ENCODE measurements at places on chromosomes 5 and 9.
A peak's percentile ranks its signal among the peaks of the same experiment; 100 is the strongest.

DNA sequence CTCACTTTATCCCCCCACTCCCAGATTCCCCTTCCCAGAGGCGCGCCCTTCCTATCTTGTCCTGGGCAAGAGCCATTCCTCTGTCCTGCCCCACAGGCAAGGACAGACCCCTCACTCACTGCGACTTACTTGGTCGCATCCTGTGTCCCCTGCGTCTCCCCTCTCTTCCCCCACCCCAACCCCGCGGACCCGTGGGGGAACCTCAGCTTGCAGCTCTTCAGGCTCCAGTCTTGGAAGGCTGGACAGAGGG lies 542 bp downstream of the GGTA1 start:
- DNase-seq = no peak

GRCh38 chr5:133932441-133933168 lies 35.8 kb downstream of the C5orf15 start:
- DNase-seq = peak; percentile 86

- no peak for DNase-seq
Measured at GRCh38 chr5:93006915-93007314, 574.1 kb downstream of the NR2F1-AS1 start.

DNA sequence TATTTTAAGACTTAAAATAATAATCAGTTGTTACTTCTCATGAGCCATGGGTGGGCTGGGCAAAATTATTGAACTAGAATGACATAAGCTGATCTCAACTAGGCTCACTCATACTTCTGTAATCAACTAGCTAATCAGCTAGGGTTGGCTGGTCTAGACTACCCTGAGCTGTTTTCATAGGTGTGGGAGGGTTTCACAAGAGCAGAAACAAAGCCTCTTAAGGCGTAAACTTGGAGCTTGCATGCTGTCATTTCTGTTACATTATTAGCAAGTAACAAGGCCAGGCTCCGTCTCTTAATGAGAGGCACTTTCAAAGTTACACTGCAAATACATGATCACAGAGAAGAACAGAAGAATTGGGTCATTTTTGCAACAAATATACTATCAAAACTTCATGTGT lies 57.2 kb upstream of the GHR start:
- no peak for DNase-seq

DNA sequence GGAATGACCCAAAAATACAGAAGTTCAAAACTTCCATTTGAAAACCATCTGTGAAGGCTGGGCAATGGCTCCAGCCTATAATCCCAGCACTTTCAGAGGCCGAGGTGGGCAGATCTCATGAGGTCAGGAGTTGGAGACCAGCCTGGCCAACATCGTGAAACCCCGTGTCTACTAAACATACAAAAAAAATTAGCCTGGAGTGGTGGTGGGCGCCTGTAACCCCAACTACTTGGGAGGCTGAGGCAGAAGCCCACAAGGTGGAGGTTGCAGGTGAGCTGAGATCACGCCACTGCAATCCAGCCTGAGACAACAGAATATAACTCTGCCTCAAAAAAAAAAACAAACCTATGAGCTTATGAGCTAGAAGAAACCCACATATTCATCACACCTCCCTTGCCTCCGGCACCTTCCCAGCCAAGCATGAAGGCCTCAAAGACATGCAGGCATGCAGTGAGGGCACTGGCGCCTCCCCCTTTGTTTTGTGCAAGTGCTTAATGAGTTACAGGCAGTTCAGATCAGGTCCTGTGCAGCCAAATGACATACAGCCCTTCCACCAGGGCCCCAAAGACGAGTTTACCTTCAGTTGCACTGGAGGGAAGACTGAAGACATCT lies 9.9 kb downstream of the HNRNPH1 start:
- no peak for DNase-seq

GRCh38 chr9:88653911-88654310 lies 118.9 kb downstream of the NXNL2 start:
- no peak for DNase-seq

DNA sequence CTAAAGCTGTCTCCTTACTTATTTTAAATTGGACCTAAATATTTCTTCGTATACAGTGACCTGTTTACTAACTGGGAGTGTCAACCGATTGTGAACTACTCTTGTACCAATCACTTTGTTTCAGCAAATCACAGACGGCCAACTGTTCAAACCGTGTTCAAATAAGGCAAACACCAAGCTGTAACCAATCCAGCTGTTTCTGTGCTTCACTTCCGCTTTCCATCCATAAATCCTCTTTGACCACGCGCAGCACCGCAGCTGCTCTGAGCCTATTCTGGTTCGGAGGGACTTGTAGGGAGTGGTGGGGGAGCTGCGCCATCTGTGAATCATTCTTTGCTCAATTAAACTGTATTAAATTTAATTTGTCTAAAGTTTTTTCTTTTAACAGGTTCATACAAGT lies 4.8 kb upstream of the FAM240B start:
- peak; percentile 15 for DNase-seq

DNA sequence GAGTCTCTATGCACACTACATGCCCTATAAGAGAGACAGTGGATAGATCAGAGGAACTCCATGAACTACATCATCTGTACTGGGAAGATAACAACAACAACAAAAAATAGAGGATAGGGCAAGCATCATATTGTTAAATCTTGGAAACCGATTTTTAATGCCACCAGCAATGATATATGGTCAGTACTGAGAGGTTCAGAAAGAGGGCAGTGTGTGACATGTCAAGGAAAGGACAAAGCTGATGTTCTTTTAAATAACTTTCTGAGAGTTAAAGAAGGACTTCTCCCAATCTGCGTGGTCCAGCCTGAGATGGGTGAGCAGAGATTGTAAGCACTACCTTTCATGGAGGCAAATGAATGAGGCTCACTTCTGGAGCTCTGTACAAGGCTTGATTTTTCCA lies 62.0 kb upstream of the PHF24 start:
- peak; percentile 3 for DNase-seq

GRCh38 chr5:58183078-58183785 lies 276.7 kb downstream of the PLK2 start:
- no peak for DNase-seq

DNA sequence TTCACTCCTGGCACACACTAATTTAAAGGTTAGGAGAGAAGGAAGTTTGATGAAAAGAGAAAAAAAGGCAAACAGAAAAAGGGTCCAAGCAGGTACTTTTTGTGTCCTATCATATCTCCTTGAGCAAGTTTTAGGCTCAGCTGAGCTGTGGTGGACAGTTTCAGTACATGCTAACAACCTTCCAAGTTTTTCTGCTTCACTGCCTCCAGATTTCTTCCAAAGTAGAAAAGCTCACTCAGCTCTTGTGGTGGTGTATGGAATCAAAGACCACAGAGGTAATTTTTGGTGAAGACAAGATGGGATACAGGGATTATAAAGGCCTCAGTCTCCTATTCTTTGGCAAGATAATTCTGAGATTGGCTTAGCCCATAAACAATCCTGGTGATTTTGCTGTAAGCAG lies 921.8 kb downstream of the NR2F1-AS1 start:
- DNase-seq = no peak

DNA sequence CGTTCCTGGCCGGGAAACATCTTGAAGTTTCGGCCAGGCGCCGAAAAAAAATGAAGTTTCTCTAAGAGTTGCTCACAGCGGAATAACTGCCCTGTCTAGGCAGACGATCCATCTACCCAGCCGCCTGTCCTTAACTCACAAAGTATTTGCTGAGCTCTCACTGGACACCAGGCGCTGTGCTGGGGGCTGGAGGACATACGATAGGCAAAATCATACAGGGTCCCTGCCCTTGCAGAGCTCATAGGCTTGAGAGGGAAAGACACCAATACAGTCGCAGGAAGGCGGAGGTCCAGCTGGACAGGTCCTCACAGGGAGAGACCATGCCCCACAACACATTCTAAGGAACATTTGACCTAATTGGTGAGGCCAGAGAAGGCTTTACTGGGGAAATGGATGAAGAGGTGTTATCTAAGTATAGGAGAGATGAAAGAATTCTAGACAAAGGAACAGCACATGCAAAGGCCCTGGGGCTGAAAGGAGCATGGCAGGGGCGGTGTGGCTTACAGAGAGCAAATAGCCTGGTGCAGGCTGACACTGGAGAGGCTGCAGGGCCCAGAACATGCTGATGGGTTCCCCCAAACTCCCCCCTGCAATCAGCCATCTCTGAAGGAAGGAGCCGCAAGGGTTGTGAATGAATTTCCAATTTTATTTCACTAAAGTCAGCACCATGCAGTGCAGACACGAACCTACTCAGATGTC lies 2.0 kb upstream of the MXD3 start:
- DNase-seq = no peak

DNA sequence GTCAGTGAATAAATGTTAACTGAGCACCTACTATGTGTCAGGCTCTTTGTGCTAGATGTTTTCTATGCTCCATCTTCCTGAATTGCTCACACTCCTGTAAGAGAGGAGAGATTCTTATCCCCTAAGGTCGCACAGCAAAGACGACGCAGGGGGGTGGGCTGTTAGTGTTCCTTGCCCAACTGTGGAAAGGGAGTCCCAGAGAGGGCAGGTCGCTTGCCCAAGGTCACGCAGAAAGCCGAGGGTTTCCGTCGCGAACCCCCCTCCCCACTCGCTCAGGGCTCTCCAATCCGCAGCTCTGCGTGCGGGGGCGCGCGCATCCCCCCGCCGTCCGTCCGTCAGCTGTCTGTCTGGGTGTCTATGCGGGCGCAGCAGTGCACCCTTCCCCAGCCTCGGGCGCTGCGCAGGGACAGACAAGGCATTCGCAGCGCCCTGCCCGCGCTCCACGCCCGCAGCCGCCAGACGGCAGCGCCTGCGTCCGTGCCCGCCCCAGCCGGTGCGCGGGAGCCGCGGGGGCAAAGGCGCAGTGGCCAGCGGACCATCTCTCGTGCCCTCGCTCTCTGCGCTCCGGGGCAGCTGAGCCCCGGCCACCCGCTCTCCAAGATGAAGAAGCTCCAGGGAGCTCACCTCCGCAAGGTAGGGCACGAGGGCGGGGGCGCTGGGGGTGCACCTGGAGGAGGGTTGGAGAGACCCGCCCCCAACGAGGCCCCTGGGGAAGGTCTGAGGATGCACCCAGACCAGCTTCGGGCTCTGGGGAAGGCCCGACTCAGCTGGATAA lies at the start of gene SLC6A7:
Gene SLC6A7 (plus strand): TSS at position 335 of the 775 bp plus-strand sequence. CDS start 266 bp downstream, at position 601.
- no peak for DNase-seq

DNA sequence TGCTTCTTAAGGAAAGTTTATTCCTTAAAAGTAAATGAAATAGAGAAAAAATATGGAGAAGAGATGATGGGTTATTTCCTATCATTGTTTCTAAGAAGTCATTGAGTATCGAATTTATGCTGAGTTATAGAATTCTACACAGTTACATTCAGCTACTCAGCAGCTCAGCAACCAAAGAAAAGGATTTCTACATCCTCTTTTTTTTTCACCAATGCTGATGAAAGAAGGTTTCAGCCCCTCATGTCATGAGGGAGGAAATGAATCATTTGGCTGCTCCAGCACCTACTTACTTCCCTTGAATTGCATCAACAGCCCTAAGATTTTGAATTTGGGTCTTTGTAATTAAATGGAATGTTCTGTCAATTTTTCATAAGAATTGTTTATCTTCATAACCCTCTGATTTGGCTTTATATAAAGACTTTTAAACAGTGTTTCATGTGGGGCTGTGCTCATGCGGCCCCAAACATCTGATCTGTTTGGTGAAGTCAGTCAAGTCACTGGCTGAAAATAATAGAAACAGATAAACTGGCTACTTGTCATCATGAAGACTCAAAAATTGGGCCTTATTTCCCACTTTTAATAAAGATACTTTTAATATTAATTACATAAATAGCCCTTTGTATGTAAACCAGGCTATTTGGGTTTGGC lies 18.5 kb upstream of the SNX2 start:
- peak; percentile 20 for DNase-seq

GRCh38 chr5:95256991-95257390 lies 27.9 kb downstream of the MCTP1 start:
- no peak for DNase-seq

DNA sequence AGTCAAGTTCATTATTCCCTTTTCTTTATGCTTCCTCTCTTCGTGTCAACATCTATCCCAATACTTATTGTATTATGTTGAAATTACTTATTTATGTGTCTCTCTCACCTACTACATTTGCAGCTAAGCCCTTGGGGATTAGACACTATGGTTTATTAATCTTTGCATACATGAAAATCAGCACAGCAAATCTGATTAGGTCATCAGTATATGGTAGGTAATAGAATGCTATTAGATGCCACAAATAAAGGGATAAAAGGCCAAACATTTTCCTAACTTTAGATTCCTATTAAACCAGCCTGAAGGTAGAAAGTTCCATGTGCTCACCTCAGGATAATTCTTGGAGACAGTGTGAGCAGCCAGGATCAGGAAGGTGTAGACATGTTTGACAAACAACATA lies 490.1 kb upstream of the MPDZ start:
- no peak for DNase-seq

DNA sequence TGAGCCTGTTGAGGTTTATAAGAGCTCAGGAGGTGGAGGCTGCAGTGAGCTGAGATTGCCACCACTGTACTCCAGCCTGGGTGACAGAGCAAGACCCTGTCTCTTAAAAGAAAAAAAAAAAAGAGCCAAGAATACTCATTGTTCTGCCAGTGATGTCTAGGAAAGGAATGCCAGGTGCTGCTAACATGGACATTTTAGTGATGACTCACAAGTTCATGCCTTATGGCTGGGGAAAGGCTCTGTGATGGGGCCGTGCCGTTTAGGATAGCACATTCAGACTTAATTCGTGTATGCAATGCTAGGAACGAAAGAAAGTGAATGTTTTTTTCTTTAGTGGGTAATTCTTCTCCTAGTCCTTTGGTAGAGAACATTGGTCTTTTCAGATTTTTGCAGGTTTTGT lies 134.2 kb downstream of the ARHGAP26 start:
- no peak for DNase-seq

- no peak for DNase-seq
Measured at GRCh38 chr5:163023846-163024245, 413.5 kb upstream of the CCNG1 start.

- DNase-seq = no peak
Measured at GRCh38 chr5:148933903-148934432, 107.6 kb downstream of the ADRB2 start.

DNA sequence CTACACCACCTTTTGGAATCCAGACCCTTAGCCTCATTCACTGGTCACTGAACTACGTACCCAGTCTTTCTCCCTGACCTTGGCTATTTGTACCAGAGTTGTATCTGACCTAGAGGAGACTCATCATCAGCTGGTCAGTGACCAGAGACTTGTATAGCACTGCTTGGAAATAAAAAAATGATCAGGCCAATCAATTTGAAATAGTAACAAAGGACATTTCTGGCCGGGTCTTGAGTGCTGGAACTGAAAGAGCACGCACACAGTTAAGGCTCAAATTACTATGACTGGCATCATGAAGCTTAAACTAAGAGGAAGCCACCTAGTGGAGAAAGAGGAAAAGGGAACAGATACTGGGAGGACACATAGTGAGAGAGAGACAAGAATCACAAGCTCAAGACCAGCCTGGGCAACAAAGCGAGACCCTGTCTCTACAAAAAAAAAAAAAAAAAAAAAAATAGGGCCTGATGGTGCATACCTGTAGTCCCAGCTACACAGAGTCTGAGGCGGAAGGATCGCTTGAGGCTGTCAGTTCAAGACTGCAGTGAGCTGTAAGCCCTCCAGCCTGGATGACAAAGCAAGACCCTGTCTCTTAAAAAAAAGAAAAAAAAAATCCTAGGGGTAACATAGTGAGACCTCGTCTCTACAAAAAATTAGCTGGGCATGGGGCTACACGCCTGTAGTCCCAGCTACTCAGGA lies 12.8 kb upstream of the SRP19 start:
- DNase-seq = peak; percentile 75

- no peak for DNase-seq
Measured at GRCh38 chr5:165779505-165779904, 2274.1 kb downstream of the MAT2B start.
